AG09319 (cell line): ENCODE measurements at places on chromosomes 12 and 14.

DNA sequence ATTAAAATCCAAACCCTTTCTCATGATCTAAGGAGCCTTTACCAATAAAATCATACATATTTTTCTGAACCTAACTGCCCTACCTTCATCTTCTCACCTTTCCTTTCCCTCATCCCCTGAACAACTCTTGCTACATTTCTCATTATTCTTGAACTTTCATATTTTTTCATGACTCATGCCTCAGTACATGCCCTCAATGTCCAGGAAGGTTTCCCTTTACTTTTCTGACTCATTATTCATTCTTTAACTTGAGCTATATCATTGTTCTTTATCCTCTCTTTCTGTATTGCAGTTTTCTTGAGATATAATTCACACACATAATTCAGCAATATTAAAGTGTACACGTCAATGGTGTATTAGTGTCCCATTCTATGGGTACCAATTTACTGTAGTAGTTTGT, 231.0 kb downstream of the ALG10B start:
- no peak for DNase-seq

DNA sequence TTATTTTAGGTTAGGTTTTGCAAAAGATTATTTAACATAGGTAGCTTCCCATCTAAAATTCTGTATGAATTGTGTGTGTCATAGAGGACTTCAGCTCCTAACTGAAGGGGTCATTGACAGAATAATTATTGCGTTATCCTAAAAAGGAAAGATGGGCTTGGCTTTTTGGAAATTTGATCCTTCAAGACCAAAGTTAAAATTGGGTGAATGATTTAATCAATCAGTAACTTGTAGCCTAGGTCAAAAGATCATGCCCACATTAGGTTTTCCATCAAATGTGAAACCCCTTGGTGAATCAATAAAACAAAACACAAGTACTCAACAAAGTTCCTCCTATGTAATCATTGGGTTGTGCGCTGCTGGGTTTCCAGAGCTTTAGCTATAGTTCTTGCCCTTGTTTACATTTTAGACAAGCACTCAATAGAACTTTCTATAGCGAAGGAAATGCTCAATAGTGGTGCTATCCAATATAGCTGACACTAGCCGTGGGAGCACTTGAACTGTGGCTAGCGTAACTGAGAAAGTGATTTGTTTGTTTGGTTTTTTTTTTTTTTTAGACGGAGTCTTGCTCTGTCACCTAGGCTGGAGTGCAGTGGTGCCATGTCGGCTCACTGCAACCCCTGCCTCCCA, 37.6 kb upstream of the ARHGAP5 start:
- DNase-seq = no peak

GRCh38 chr12:131636940-131637750, 73.7 kb upstream of the SFSWAP start:
- no peak for DNase-seq

- no peak for DNase-seq
Observed at GRCh38 chr12:32155961-32156529, 49.4 kb downstream of the BICD1 start.

- no peak for DNase-seq
Observed at GRCh38 chr12:124130691-124131591, 157.9 kb downstream of the ZNF664 start.

GRCh38 chr14:26190646-26191045, 407.2 kb downstream of the NOVA1 start:
- DNase-seq = no peak
